Substantia nigra (tissue), 51 donors: ENCODE measurements at places on chromosomes 11 and 22.

GRCh38 chr11:2885017-2885677 is 428 bp downstream of the CDKN1C start:
- DNase-seq: peak; percentile 66

GRCh38 chr11:17810746-17811145 is 76.2 kb downstream of the KCNC1 start:
- DNase-seq: no peak

GRCh38 chr11:62508336-62509058 is 38.1 kb downstream of the AHNAK start:
- peak; percentile 81 for DNase-seq

- no peak for DNase-seq
These were observed 84.2 kb downstream of the CTTN start for GRCh38 chr11:70482529-70482917.

DNA sequence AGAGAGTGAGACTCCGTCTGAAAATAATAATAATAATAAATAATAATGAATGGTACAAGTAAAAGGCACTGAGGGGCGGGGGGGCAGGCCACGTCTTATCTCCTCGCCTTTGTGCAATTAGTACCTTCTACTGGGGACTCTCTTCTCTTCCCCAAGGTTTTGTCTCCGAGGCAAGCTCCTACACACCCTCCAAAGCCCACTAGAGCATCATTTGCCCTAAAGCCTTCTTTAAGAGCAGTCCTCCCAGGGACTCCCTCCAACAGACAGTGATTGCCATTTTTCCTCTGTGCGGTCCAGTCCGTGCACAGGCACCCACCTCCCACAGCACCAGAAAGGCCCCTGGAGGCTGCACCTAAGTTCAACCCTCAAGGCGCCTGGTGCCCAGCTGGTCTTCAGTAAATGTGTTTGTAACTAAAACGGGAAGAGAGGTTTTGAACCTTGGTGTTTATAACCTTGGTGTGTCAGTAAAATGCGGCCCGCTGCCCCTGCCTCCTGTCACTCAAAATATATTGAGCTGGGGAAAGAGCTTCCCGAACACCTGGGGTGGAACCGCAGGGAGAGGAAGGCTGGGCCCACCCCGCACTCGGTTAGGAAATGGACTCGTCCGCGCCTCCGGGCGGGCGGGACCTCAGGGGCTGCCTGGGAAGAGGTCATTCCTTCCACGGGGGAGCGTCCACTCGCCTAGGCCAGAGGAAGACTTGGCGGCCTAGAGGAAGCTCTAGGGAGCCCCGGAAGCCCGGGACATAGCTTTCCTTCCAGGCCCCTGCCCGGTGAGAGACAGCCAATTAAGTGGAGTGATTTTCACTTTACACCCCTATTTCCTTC is 4.7 kb upstream of the KDELR3 start:
- no peak for DNase-seq

GRCh38 chr22:39247361-39247760 is 2.6 kb upstream of the PDGFB start:
- no peak for DNase-seq

- DNase-seq: peak; percentile 77
These were observed 190.7 kb upstream of the NCAM1 start for GRCh38 chr11:112770487-112770886.

- no peak for DNase-seq
These were observed 96.2 kb downstream of the LARGE2 start for GRCh38 chr11:46018651-46019050.

DNA sequence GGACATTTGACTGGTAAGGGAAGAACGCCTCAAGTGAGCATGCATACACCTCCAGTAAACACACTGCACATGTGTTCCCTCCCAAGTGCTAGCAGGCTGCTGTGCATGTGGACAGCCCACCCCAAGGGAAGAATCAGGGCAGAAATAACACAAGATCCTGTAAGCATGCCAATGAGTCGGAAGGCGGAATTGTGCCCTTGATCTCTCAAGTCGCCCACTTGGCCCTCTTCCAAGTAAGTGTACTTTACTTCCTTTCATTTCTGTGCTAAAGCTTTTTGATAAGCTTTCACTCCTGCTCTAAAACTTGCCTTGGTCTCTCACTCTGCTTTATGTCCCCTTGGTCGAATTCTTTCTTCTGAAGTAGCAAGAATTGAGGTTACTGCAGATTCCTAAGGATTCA is 139.6 kb downstream of the TRPC6 start:
- no peak for DNase-seq

DNA sequence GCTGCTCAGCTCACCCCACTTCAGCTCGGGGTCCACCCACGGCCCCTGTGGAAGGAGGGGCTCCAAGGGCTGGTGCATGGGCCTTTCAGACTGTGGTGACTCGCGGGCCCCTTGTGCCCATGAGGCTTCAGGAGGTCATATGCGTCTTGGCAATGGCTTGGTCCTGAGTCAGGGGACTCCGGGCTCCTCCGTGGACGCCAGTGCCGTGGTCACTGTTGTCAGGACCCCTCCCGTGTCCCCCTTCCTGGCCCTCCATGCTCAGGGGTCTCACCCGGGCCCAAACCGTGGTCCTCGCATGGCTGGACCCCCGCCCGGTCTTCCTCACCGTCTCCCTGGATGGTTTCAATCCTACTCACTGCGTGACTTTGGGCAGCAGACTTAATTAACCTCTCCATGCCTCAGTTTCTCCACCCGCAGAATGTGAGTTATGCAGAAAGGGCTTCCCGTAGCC is 436.4 kb downstream of the TBC1D22A start:
- DNase-seq: no peak

- no peak for DNase-seq
These were observed 4.1 kb downstream of the SBF2 start for GRCh38 chr11:10289765-10290380.

DNA sequence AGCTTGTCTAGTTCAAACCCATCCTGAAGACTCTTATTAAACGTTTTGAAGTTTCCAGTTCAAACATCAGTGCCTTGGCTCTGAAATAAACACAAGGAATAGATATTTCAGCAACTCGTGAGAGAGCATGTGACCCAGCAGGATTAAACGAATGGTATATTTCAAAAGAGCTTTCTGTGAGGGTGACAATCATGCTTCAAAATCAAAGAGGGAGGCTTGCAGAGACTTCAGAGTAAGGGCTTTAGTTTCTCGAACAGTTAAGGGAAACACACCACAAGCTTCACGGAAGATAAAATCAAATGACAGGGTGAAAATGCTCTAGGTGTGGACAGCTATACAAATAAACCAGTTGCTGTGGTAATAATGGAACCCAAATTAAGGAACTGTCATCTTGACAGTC is 1.4 kb downstream of the HPS4 start:
- no peak for DNase-seq

- DNase-seq: no peak
These were observed 389.6 kb upstream of the ARHGAP42 start for GRCh38 chr11:100297516-100297915.

DNA sequence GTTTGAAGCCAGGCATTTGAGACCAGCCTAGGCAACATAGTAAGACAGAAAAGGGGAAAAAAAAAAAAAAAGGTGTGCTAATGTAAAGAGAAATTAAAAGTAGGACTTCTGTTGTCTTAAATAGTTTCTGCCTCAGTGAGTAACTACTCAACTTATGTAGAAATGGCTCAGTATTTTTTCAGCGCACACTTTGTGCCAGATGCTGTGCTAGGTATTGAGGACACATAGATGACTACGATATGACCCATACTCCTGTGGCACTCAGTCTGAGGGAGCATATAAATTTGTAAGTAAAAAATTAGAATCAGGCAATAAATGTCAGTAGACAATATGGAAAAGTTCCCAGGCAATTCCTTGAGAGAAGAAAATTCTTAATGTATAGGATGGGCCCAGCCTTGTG is 93.9 kb downstream of the YAP1 start:
- DNase-seq: no peak

- no peak for DNase-seq
These were observed 20.8 kb upstream of the RBM4B start for GRCh38 chr11:66698491-66698890.

DNA sequence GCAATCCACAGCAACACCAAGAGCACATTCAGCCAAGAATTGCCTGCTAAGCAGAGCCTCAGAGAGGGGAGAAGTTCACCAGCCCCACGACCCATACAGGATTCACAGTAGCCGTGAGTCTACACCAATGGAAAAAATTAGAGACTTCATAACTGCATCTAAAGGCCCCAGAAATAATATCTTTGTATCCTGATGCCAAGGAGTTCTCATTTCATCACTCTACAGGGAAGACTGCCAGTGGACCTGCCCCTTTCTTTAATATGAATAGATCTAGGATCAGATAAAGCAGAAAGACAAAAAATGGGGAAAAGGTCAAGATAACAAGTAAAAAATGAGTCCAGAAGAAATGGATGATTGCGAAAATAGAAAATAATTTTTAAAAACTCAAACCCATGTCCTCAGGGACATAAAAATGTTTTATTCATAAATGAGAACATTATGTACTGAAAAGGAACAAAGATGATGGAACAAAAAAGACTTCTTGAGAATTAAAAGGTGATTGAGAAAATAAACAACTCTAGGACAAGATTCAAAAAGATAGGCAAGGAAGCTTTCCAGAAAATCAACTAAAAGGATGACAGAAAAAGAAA is 9.5 kb downstream of the APOL3 start:
- no peak for DNase-seq

GRCh38 chr22:50310949-50311444 is 3.6 kb upstream of the PLXNB2 start:
- DNase-seq: no peak

GRCh38 chr11:60367009-60367408 is 11.3 kb upstream of the MS4A7 start:
- no peak for DNase-seq

GRCh38 chr11:65525546-65526480 is 930 bp downstream of the SCYL1 start:
- DNase-seq: no peak

GRCh38 chr11:32333320-32333991 is 101.9 kb downstream of the WT1 start:
- DNase-seq: peak; percentile 31

- DNase-seq: no peak
These were observed 732.8 kb upstream of the ANO5 start for GRCh38 chr11:21460082-21460481.

DNA sequence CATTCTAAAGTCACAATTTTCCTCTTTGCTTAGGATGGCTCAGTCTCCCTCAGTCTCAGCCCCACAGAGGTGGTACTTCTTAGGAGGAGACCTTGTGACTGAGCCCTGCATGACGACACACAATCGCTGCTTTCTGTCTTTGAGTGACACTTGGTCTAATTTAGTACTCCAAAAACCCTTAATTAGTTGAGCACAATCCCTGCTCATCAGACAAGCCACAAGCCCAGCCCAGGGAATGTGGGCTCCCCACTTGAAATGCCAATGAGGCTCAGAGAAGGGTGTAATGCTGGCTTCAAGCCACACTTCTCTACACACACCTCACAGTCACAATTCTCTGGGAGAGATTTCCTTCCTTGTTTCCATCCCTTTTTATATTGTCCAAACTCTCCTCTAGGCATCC is 101.8 kb downstream of the FEZ1 start:
- no peak for DNase-seq

DNA sequence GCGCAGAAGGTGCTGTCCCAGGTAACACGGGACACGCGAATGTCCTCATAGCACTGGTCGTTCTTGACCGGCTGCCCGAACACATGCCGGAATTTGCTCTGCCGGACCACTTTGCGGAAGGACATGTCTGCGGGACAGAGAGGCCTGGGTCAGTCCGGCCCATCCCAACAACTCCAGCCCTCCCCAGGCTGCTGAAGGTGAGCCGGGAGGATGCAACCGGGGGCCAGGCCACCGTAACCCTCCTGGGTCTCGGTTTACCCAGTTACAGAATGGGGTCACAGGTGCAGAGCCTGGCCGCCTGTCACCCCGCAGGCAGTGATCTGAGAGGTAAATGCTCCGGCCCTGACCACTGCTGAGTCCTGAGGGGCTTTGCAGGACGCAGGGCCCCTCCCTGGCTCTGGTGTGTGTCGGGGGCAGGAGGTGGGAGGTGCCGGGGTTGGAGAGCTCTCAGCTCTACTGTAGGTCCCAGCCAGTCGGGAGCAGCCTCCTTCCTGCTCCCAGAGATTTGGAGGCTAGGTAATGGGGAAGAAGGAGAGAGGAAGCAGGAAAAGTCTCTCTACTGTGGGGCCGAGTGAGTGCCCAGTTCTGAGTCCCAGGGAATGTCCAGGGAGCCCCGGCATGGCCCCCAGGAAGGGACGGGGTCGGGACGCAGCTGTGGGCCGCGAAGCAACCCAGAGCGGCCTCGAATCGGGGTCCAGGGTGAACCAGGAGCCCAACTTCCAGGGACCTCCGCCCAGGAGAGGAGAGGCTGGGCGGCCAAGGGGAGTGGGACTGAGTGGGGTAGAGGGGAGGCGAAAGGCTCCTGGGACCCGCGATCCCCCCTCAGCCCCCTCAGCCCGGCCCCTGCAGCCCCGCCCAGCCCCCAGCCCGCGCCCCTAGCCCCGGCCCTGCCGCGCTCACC is 522 bp downstream of the CORO1B start:
- DNase-seq: no peak

DNA sequence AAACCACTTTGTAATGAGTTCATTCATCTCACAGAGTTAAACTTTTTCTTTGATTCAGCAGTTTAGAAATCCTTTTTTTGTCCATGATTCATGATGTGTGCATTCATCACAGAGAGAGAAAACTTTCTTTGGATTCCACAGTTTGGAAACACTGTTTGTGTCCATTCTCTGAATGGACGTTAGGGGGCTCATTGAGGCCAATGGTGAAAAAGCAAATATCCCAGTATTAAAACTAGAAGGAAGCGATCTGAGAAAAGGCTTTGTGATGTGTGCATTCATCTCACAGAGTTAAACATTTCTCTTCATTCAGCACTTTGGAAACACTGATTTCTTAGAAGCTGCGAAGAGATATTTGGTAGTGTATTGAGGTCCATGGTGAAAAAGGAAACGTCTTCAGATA is 155.6 kb upstream of the TRIM48 start:
- DNase-seq: no peak

DNA sequence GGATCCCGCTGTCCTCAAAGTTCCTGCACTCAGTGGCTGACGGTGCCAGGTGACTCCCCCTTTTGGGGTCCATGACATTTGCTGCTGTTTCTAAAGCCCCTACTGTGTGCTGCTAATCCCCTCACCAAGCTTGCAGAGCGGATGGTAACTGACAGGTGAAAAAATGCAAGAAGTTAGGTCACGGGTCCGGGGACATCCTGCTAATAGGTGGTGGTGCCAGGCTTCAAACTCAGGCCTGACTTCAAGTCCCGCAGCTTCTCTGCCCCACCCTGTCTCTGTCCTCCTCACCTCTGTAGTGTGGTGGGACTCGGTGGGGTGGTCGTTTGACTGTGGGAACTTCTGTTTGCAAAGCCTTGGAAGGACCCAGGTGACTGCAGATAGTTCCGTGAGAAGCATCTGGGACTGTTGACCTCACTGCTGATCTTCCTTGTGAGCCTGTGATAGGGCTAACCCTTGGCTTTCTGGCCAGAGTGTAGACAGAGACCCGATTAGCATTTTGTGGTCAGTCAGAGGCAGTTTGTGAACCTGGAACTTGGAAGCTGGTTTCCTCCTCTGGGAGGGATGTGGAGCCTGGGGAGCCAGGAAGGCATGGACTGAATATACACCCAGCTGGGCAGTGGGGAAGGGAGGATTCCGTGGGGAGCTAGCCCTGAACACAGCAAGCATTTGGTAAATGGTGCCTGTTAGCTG is 115.4 kb upstream of the OR4B1 start:
- DNase-seq: no peak

GRCh38 chr11:33622806-33623205 is 77.8 kb downstream of the C11orf91 start:
- DNase-seq: no peak
